Nucleus accumbens (tissue), 56 donors: ENCODE measurements at places on chromosomes 7 and 10.

- no peak for DNase-seq
Observed at GRCh38 chr10:94902570-94902969, 35.9 kb upstream of the CYP2C9 start.

DNA sequence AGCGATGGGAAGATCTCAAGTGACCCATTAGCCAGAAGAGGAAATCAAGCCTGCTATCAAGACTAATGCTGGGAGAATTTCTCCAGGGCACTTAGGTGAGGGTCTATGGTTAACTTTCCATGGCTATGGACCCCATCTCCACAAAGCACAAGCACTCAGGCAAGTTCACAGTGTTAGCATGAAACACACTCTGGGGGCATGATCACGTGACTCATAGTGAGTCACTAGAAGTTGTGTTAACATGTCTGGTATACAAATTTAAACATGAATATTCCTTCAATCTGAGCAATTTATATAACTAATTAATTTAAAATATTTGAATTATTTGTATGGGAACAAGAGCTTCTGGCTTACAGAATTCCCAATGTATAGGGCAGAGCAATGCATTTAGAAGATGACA lies 131.8 kb downstream of the FAM204A start:
- DNase-seq, result no peak

DNA sequence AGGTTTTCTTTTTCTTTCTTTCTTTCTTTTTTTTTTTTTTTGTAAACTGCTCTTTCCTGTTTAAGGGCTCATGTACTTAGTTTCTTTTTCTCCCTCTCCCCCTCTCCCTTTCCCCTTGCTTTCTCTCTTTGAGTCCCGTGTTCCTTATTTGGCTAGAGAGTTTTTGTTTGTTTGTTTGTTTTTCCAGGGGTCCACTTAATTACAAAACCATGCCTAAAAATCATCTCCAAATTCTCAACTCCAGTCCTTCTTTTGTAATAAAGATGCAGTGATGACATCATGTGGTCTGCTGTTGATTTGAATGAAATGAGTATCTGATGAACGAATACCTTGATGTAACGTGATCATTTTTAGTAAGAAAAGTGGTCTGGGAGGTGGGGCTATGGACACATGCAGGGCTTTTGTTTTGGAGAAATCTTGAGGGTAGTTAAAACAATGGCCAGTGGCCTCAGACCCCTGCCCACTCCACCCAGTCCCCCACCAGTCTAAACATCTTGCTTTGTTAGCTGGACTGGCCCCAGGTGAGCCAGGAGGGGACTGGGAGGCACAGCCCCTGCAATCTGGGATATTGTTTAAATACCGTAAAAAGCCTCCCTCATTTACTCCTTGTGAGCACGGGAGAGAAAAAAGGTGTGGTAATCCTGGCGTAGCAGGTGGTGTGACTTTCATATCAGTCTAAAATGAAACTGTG lies 165.7 kb downstream of the LRMDA start:
- DNase-seq, result no peak

GRCh38 chr7:98872328-98872924 lies 2.6 kb upstream of the TMEM130 start:
- no peak for DNase-seq

DNA sequence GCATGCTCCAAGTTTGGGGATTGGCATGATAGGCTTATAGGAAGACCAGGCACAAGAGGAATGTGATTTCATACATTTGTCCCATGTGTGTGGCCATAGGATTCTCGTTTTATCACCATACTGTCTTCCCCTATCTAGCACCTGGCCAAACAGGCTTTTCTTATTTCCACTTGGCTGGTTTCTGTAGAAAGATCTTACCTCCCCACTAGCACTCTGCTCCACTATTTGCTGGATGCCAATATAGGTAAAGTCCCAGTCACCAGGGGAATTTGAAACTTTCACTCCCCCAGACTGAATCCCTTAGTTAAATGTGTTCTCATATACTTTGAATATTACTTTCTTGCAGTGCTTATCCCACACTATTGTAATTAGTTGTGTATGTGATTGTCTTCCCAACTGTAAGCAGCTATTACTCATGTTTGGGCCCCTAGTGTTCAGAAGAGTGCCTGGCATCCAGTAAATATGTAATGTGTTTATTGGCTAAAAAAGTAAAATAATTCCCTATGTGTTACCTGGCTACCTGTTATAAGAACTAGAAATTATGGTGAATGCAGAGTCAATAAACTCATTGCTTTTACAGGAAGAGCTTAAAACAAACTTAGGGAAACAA lies 109.0 kb downstream of the LRMDA start:
- DNase-seq, result no peak

- DNase-seq, result no peak
Observed at GRCh38 chr7:2855386-2855785, 11.3 kb upstream of the GNA12 start.

DNA sequence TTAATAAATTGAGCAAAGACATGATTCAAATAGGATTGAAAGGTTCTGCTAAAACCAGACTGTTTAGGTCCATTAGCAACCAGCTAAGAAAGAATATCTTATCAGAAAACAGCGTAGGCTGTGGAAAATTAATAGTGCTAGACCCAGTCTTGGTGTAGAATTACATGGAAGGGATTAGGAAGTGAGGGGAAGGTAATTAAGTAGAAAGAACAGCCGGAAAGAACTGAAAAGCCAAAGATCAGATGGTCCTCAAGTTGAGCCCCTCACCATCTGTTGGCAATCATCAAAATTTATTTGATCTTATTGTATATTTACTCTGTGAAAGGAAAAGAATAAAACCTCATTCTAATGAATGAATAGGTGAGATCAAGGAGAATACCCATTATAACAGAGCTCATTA lies 50.1 kb downstream of the COL1A2 start:
- no peak for DNase-seq

DNA sequence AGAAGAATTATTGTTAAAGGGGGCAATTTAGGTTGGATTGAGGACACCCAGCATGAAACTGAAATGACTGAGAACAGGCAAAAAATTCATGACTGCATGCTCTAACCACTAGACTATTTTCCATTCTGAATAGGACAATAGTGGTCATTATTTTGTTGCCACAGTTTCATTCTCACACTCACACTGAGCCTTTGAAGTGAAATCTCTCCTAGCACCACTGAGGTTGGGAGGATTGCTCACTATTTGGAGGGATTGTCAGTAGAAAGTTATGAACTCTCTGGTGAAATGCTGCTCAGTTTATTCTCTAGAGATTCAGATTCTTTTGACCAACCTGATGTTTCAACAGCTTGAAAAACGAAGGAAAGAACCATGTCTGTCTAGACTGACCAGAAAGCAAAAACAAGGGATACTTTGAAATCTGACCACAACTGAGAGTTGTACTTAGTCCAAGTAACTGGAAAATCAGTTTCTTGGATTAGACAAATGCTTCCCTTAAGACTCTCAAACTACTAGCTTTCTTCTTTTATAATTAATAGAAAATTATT lies 191.2 kb downstream of the DYNC1I1 start:
- no peak for DNase-seq

DNA sequence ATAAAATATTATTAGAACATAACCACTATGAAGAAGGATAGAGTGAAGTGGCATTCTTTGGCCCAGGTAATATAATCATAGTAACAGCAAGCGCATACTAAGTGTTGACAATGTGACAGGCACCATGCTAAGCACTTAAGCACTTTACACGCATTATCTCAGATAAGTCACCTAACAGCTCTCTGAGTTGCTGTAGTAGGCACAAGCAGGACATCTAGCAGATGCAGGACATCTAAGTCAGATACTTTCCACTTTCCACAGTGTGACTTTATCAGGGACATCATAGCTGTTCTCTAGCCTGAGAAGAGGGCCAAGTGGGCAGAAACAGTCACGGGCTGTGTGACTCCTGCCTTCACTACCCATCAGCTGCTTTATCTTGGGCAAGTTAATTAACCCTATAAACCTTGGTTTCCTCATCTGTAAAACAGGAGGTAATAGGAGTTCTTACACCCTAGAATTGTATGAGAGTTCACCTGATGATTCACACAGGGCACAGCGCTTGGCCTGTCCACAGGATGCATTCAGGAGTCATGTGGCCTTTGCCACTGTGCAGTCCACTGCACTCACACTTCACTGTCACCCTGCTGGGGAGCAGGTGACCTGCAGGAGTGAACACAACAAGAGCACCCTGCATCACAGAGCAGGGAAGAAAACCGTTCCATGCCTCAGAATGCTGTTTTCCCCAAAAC lies 12.5 kb downstream of the LIPA start:
- no peak for DNase-seq

GRCh38 chr10:44280226-44281014 lies 104.5 kb downstream of the CXCL12 start:
- DNase-seq, result no peak

DNA sequence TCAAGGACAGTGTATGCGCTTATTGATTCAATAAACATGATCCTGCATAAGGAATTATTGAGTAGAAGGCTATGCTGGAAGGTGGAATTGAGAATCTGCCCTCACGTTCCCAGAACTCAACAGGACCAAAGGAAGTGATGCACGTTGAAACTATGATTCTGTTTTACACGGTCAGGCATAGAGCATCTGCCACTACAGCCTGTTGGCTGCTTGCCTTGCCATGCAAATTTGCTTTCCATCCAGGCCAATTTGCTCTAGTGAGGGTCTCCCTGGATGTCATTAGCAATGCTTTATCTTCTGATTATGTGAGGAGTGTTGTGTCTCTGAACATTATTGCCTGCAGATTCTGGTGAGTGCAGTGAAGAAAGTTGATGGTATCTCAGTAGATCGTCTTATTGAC lies 132.9 kb downstream of the ADRA2A start:
- no peak for DNase-seq

GRCh38 chr7:32061346-32061745 lies 8.9 kb downstream of the PDE1C start:
- no peak for DNase-seq

DNA sequence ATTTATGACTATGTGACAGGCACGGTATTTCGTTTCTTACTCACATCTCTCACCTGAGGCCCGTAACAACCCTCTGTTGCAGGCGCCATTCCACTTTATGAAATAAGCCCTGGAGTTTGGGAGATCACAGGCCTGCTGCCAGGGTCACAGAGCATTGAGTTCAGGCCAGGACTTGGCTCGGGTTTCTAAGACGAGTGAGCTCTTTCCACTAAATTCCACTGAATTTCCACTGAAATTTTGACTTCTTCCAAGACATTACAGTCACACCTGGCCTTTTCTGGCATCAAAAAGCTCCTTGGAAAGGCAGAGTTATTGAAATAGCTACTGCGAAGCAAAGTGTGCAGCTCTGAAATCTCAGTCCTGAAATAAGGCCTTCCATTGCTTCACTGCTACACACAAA lies 282.8 kb upstream of the MGMT start:
- no peak for DNase-seq

- no peak for DNase-seq
Observed at GRCh38 chr7:55622241-55622640, 49.9 kb upstream of the VOPP1 start.

GRCh38 chr7:155258226-155258560 lies 39.5 kb upstream of the INSIG1 start:
- DNase-seq, result no peak

DNA sequence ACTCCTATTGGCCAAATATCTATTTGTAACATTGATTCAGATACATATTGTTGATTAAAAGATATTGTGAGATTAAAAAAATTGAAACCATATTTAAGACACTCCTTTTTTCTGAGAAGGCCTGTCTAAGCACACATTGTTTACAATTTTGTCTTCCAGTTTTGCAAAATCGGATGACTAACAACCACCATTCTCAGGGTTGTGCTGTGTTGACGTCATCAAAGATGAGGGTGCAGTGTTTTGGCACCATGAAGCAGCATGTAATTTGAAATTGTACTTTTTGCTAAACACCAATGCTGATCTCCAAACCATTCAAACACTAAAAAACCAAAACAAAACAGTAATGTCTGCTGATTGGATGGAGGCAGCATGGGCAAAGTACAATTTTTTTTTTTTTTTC lies 7.4 kb downstream of the CREB5 start:
- DNase-seq, result no peak

DNA sequence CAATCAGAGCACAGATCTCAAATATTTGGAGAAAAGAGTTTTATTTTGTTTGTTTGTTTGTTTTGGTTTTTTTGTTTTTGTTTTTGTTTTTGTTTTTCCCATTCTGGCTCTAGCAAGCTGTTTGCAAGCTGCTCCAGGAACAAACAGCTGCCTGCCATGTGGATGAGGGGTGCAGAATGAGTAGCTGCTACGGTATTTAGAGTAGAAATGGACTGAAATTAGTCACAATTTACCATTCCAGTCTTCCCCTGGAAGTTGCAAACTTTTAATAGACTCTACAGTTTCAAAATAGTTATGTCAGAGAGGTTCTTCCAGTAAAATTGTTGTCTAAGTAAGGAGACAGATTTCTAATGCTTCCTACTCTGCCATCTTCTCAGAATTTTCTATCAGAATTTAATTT lies 27.1 kb upstream of the TAS2R16 start:
- DNase-seq, result no peak

GRCh38 chr7:39838326-39838725 lies 111.7 kb upstream of the CDK13 start:
- no peak for DNase-seq

- no peak for DNase-seq
Observed at GRCh38 chr7:139897422-139898090, 68.5 kb downstream of the TBXAS1 start.

- DNase-seq, result no peak
Observed at GRCh38 chr7:134419875-134420274, 39.0 kb downstream of the AKR1B1 start.

GRCh38 chr10:59872892-59873463 lies 33.4 kb downstream of the CCDC6 start:
- DNase-seq, result no peak

- no peak for DNase-seq
Observed at GRCh38 chr10:176677-177076, 41.4 kb downstream of the ZMYND11 start.

DNA sequence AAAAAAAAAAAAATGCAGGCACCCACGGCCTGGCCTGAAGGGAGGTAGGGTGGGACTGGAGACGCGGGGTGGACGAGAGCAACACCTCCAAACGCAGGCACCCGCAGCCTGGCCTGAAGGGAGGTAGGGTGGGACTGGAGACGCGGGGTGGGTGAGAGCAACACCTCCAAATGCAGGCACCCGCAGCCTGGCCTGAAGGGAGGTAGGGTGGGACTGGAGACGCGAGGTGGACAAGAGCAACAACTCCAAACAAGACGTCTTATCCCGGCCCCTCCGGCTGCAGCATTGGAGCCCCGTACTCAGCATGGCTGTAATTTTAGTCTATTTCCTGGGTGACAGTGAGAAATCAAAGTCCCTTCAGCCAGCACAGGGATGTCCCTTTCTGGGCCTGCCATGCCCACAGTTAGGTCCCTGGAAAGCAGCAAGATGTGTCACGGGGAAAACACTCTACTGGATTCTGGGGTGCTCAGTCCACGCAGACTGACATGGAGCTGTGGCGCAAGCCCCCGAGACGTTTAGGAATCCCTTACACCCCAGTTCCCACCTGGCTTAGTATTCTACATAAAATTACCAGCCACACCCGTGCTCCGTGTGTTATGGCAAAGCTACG lies 119.9 kb downstream of the WDR37 start:
- DNase-seq, result no peak
